Fibroblast of skin of abdomen (primary cell): ENCODE measurements at places on chromosomes 5 and 9.

GRCh38 chr9:93905473-93906133, 49.6 kb downstream of the BARX1 start:
- DNase-seq = no peak

- DNase-seq = peak; percentile 30
Observed at GRCh38 chr9:126499005-126499910, 114.5 kb upstream of the LMX1B start.

- DNase-seq = no peak
Observed at GRCh38 chr9:80556631-80557030, 984.9 kb downstream of the TLE4 start.

DNA sequence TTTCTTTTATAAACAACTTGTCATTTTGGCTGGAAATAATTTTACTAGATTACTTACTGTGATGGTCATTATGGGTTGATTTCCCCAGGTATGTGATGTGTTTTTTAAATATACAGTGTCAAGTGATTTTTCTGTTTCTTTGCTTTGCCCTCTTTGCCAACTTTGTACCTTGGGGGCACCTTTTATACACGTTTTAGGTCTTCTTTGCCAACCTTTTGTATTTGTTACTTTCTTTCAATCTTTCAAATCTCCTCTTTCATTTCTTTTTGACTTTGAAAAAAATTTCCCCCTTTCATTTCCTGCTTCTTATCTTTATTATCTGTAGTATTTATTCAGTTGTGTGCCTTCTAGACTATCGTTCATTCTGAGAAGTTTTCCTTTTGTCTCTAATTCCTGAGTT, 65.4 kb upstream of the DHFR start:
- DNase-seq = no peak

DNA sequence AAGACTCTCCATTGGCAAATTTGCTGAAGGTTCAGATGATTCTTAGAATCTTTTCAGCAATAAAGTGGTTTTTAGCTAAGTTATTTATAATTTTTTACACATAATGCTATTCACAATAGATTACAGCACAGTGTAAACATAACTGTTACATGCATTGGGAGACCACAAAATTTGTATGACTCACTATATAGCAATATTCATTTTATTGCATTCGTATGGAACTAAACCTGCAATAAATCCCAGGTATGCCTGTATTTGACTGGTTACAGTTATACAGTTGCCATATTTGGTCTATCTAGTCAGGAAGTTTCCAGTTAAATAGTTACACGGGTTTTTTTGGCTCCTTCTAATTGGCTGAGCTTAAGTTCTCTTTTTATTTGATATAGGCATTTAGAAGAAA, 220.8 kb downstream of the MRPS30 start:
- DNase-seq = no peak

DNA sequence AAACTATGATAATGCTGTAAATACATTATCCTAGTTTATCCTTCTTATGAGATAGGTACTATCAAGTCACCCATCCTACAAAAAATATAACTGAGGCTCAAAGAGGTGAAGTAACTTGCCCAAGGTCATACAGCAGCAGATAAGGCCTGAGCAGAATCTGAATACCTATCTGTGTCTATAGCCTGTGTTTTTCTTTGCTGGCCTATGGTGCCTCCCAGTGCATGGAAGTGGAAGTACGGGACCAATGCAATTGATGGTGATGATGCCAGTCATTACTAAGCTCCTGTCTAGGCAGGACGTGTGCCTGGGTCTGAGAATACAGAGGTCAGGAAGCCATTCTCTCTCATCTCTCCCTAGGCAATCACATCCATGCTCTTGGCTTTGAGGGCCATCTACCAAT, 67.8 kb downstream of the FAT2 start:
- DNase-seq = peak; percentile 21
